ENCODE measurements at places on chromosomes 2 and 18.

DNA sequence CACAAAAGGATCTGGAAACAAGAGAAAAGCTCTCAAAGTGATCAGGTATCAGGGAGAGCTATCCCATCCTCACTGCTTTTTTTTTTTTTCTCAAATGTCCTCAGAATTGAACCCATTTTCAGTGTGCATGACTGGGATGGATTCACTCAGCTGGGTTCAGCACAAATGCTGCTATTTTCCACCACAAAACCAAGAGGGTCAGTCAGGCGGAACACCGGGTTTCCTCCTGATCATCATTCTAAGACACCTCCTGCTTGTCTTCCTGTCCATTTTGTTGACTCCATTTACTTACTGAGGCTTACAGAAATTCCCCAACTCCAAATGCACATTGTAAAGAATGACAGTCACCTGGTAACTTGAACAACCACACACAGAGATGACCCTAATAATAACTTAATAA is 39.9 kb downstream of the CYRIA start:
- DNase-seq, result no peak

DNA sequence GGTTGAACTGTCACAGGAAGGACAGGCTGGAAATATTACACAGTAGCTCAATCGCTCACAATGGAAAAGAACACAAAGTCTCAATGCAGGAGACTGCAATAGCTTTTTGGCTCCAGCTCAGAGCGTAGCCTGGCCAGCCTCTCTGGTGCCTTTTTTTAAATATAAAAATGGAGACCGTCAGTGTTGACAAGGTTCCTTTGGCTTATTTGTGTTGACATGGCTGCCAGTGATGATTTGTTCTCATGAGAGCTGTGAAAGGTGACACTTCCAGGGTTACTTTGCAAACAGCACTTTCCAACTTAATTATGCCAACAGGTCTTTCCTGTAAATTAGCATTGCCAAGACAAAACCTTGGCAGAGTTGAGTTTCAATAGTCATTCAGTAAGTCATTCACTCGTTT is 70.8 kb downstream of the KCNE4 start:
- no peak for DNase-seq

DNA sequence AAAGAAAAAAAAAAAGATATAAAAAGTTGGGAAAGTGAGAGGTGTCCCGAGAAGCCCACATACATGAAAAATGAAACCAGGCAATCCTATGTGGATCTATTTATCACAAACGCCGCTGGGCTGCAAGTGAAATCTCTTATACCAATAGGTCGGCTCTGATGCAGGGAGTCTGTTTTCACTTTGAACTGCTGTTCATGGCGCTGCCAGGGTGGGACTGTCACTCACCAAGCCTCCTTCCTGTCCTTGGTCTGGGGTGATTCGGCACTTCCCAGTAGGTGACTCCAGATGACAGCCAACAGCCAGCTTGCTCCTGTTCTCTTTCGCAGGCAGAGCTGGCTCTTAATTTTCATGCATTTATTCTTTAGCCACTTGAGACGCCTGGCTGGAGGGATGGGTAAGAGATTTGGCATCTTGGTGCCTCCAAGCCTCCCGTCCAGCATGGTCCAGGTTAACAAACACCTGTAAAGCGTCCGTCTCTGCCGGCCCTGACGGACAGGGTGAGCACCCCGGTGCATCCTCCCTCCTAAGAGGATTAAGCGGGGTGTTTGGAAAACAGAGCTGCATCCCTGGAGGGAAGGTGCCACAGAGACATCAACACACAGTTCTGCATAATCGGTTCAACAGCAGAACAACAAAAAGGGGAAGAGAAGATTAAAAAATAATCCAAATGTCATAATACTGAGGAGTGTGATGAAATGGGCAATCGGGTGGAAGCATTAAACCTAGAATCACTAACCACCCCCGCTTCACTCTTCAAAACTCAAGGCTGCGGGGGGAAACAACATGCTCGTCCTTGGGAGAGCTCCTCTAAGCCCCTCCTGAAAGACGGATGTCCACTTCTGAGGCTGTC is 58.7 kb downstream of the STEAP3 start:
- DNase-seq, result no peak

DNA sequence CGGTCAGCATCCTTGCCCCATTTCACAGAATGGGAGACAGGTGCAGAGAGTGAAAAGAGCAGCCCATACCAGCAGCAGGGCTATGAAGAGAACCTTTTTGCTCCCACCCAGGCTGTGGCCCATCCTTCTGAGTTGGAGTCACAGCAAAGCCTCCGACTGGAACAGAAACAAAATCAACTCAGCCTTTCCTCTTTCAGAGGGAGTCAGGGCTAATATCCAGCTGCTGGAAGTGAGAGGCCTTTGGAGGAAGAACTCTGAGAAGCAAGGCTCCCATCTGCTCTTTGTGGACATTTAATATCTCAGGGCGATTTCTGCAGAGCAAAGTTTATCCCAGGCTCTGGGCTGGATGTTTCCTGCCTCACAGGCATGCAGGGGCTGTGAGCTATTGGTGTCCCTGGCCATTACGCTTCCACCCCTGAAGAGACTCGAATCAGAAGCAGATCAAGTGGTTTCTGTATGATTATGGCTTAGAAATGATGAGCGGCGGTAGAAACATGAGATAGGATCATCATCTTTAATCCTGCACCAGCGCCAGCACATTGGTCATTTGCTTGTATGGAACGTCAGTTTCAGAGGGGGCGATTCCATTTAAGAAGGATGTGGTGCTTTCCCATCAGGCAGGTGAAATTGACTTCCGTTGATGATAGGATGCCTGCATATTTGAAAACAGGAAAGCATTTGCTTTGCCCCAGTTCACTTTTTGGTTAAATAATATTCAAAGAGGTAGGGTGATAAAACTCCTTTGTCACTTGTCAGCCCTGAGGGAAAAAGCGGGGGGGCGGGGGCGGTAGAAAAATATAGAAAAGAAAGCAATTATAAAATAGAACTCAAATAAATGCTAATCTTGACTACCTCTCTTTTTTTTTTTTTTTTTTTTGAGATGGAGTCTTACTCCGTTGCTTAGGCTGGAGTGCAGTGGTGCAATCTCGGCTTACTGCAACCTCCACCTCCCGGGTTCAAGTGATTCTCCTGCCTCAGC is 152.4 kb downstream of the LRRC30 start:
- DNase-seq, result no peak

DNA sequence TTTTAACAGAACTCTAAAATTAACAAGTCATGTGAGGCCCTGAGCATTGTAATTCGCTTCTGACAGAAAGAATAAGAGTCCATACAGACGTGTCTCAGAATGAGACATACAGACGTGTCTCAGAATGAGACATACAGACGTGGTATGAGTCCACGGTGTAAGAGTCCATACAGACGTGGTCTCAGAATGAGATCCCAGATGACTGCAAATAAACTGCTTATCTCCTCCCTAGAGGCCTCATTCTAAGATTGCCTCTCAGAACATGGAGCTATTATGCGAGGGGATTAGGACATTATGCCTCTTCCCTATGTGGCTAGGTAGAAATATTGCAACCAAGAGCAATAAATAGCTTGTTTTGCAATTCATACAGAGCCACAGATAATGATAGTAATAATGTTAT is 63.9 kb downstream of the NEB start:
- no peak for DNase-seq

GRCh38 chr2:152477347-152478092 is 142.5 kb downstream of the FMNL2 start:
- DNase-seq, result no peak

GRCh38 chr2:219221957-219222518 is 3.3 kb upstream of the ABCB6 start:
- DNase-seq, result no peak

DNA sequence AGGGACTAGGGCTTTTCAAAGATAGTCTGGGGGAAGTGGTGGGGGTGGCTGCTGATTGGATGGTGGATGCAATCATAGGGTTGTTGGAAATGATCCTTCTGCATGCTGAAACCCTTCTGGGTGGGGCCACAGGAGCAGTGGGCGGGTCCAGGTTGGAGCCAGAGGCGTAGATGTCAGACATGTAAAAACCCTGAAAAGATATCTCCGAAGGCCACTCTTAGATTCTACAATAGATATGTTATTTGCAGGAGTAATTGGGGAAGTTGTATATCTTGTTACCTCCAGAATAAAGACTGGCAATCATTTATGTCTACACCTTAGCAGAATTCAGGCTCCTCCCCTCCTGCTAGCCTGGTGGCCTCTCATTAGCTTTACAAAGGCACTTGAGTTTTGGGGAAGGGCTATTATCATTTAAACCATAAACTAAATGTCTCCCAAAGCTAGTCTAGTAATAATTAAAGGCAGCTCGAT is 8.2 kb upstream of the FAM98A start:
- no peak for DNase-seq

- DNase-seq, result no peak
These were observed 239.7 kb downstream of the GPD2 start for GRCh38 chr2:156675896-156676295.

- DNase-seq, result no peak
These were observed 158.3 kb downstream of the WDSUB1 start for GRCh38 chr2:159128191-159128590.

DNA sequence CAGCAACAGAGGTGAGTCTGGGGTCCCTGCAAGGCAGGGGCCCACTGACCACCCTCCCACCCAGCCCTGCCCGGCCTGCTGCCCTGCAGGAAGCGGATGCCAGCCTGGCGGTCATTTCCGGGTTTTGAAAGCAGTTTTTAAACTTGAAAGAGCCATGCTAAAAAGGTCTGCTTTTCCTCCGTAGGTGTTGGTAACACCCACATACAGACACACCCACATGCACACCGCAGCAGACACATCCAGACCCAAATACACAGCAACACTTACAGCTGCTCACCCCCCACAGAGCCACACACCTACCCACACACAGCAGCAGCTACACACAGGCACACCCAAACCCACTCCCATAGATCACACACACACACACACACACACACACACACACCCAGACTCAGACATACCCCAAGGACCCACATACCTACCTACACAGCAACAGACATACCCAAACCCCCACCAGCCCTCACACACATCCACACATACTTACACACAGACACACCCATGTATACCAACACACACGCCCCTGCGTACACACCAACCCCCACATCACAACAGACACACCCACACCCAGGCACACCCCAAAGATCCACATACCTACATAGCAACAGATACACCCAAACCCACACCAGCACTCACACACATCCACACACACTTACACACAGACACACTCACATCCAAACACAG is 7.6 kb downstream of the ZFP36L2 start:
- peak; percentile 92 for DNase-seq

GRCh38 chr2:182631299-182631698 is 84.8 kb upstream of the DNAJC10 start:
- no peak for DNase-seq

DNA sequence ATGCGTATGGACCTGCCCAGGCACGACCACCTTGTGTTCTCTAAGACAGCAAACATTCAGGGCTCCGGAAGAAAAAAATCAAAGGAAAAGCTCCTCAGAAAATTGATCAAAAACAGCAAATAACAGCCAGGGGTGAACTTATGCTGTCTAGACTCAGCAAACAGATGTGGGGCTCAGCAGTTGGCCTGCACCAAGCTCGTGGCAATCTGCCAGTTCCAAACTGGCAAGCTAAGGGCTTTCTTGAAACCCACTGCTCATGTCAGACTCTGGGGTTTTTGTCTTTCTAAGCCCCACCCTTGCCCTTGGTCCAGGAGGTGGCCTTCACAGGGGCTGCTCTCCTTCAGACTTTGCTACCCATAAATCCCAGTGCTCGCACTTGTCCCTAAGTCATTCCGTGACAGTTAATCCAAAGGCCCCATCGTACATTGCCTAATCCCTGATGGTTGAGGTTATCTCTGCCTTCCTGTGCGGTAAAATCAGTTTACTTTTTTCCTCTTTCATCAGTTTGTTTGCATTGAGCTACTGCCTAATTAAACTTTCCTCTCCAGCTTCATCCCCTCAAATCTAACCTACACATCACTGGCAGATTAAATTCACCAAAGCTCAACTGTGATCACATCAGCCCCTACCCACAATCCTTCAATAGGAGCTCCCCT is 408.0 kb downstream of the LRATD1 start:
- DNase-seq, result no peak

DNA sequence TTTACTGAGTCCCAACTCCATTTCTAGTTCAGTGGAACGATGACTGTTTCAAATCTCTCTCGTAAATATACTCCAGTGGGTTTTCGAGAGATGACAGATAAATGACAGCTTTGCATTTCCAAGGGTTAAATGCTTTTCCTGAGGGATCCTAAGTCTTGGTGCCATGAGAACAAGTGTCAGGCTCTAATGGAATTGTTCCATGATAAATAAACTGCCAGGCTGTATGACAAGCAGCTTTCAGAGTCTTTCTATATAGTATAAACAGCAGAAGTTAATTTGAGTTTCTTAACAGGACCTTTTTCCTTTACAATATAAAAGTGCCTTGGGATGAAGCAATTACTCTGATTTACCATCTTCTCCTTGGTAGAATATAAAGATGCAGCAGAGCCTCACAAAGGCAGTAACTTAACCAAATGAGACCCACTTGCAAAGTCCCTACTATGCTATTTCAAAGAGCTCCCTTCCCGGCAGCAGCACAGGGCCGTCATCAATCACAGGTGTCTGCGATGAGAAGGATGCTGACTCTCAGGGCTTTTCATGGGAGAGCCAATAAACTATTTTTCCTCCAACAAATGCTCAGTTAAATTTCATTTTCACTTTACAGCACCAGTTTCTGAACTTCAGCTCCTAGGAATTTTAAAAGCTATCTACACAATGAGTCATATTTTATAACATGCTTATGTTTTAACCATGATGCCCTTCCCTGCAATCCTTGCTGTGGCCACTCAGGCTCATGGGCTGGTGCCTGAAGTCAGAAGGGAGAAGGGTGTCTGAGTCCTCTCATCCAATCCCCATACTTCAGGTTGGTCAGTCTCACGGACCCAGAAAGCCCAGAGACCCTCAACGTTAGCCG is 123.8 kb downstream of the AFF3 start:
- DNase-seq, result no peak

DNA sequence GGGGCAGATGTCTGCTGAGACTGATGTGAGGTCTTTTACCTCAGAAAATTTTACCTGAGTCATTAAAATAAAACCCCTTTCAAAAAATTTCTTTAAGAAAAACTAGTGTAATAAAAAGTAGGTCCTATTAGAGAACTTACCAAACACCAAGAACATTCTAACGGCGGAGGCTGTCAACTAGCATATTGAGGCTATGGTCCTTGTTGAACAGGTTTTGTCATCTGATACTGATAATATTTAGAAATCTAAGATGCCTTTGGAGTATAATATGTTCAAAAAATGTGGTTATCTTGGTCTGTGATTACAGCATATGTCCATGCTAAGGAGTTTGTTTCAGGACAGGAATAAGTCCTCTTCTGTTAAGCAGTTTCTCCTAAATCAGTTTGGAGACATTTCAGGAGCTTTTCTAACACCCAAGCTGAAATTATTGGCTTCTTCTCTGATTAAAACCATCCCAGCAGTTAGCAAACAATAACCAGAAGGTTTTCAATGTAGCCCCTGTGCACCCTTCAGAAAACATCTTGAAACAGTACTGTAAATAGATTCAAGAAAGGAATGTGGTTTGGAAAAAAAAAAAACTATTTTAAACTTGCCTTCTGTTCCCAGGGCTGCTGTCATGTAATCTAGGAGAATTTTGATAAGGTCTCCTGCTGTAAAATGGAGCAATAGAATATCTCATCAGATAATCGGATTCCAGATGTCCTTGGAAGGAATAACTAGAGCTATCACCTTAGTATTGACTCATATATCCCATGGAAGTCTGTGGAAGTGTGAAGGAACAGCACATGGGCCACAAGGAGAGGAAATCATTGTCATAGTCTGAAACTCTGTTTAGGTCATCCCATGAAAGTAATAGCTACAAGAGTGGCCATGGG is 58.7 kb upstream of the B3GNT2 start:
- DNase-seq, result no peak

GRCh38 chr2:160205505-160205904 is 5.4 kb upstream of the ITGB6 start:
- no peak for DNase-seq

Data from CD4-positive, alpha-beta T cell treated with Interleukin-17A for 1 hour (primary cell).